Non-pigmented ciliary epithelial cell (primary cell): ENCODE measurements at places on chromosomes 1 and 21.

GRCh38 chr1:226990133-226990716 is 50.1 kb downstream of the COQ8A start:
- peak; percentile 14 for DNase-seq

DNA sequence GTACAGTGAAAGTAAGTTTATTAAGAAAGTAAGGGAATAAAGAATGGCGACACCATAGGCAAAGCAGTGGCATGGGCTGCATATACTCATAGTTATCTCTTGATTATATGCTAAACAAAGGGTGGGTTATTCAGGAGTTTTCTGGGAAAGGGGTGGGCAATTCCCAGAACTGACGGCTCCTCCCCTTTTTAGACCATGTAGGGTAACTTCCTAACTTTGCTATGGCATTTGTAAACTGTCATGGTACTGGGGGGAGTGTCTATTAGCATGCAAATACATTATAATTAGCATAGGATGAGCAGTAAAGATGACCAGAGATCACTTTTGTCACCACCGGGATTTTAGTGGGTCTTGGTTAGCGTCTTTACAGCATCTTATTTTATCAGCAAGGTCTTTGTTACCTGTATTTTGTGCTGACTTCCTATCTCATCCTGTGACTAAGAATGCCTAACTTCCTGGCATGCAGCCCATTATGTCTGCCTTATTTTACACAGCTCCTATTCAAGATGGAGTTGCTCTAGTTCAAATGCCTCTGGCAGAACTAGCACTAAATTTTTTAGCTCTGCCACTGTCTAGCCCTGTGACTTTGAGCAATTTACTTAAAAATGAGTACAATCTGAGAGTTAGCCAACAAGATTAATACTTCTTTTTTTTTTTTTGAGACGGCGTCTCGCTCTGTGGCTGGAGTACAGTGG is 110.3 kb upstream of the PALMD start:
- no peak for DNase-seq

- no peak for DNase-seq
These were observed 121.2 kb upstream of the ERG start for GRCh38 chr21:38619480-38619879.

- DNase-seq: no peak
These were observed 1326.5 kb upstream of the B3GALT2 start for GRCh38 chr1:194512957-194513356.

DNA sequence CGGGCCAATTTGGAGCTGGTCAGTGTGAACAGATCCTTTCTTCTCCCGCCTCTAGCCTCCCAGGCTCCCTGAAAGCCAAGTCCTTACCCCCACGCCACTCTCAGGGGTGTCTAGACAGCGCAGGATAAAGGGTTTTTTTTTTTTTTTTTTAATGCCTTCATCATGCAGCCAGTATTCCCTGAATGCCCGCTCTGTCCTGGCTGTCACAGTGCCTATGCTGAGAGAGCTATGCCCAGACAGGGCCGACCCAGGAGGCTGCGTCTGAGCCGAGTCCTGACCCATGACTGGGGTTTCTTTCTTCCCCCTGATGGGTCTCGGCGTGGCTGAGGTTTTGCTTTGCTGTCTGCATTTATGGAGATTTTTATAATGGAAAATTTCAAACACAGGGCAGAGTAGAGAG is 18.3 kb downstream of the SPSB1 start:
- no peak for DNase-seq

- no peak for DNase-seq
These were observed 123.7 kb downstream of the MATN1 start for GRCh38 chr1:30599721-30600120.

DNA sequence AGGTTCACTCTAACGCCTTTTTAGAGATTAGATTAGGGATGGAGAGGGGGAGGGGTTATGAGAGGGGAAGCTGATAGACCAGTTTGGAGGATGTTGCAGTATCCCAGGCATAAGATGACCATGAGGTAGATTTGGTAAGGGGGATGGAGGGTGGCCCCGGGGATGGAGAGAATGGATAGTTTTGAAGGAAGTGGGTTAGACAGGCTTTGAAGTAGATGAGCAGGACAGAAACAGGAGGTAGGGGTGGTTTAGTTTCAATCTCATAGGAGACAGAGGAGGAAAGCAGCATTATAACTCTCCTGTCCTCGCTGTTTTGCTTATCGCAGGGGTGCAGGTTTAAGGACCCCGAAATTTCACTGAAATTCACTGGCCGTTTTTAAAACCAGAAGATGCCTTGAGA is 11.8 kb downstream of the UBIAD1 start:
- DNase-seq: no peak

GRCh38 chr1:8584316-8584715 is 233.1 kb downstream of the RERE start:
- DNase-seq: no peak

- DNase-seq: no peak
These were observed 387.8 kb upstream of the ADGRL2 start for GRCh38 chr1:81412954-81413353.

DNA sequence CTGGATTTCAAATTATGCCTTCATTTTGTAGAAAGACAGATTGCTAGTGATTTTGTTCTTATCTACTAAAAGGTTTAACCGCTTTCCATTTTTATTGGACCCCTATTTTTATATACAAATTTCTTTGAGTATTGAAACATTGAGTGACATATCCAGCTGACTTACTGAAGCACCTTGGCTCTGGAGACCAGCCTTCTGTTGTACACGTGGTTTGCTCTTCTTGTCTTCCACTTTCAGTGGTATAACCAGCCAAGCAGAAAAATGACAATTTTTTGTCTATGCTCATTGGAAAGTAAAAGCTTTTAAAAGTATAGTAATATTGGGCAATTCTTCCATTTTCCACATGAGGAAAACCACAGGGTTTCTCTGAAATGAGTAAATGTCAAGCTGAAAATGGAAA is 4.4 kb downstream of the F13B start:
- no peak for DNase-seq

GRCh38 chr1:179776831-179777230 is 33.7 kb downstream of the FAM163A start:
- DNase-seq: no peak

- DNase-seq: no peak
These were observed 7.2 kb downstream of the PGLYRP4 start for GRCh38 chr1:153341431-153341934.
